Inflammatory macrophage (primary cell): ENCODE measurements at places on chromosomes 11 and 22.
A peak's percentile ranks its signal among the peaks of the same experiment; 100 is the strongest.

- no peak for DNase-seq
These were observed 80.7 kb downstream of the MN1 start for GRCh38 chr22:27720860-27721259.

DNA sequence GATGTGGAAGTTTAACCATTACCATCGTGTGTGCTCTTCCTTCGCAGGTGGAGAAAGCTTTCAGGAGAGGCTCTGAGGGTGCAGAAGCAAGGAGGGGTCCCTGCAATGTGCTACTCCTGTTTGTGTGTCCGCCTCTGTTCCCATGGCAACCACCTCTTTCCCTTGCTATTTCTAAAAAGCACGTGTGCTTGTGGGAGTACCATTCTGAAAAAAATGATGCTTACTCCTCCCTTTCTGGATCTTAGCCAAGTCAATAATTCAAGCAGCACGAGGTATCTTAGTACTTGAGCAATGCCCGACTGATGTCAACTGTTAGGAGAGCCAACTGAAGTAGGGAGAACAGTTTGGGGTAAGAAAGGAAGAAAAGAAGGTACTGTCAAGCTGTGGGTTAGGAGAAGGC, 628.7 kb downstream of the NTM start:
- DNase-seq: no peak

- no peak for DNase-seq
These were observed 4.3 kb downstream of the APOL5 start for GRCh38 chr22:35721960-35722359.

- DNase-seq: peak; percentile 58
These were observed 21.3 kb downstream of the IZUMO1R start for GRCh38 chr11:94325681-94326080.

DNA sequence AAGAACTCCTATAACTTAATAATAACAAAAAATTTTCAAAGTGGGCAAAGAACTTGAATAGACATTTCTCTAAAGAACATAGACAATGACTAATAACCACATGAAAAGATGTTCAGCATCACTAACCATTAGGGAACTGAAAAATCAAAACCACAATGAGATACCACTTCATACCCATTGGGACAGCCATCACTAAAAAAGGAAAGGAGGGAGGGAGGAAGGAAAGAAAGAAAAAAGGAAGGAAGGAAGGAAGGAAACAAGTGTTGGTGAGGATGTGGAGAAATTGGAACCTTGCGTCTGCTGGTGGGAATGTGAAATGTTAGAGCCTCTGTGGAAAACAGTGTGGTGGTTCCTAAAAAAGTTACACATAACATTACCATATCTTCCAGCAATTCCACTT, 55.8 kb downstream of the MS4A13 start:
- DNase-seq: peak; percentile 21

DNA sequence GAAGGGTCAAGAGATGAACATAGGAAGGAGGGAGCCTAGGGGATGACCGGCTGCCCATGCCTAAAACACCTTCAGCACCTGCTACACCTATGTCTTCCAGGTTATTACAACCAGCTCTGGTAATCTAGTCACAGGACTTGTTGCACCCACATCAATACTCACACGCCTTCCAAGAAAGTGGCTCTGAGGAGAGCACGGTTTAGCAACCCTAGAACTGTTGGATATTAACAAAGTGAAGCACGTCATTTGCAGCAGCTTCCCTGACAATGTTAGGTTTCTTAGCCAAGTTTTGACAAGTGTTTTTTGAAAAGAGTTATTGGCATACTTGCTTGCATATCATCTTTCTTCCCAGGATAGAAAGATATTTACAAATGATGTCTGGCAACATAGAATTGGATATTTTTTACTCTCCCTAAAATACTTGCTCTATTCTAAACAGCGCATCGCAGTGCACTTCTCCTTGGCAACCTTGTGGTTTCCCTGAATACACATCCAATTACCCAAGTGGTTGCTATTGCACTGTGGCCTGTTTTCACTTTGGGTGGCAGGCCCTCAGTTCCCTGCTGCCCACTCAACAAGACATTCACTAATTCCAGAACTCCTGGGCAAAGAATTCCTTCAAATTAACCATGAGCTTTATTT, 94.3 kb upstream of the ARHGAP42 start:
- DNase-seq: no peak
